ENCODE measurements at places on chromosomes 12 and 14.

GRCh38 chr12:57547288-57548012, 458 bp upstream of the DCTN2 start:
- no peak for DNase-seq

- DNase-seq: no peak
Measured at GRCh38 chr12:29921307-29921706, 137.6 kb upstream of the TMTC1 start.

GRCh38 chr14:100031506-100032281, 33.5 kb upstream of the EVL start:
- DNase-seq: no peak

GRCh38 chr12:1797991-1798640, 22.2 kb upstream of the LRTM2 start:
- DNase-seq: no peak

- no peak for DNase-seq
Measured at GRCh38 chr12:9699898-9700605, 30.5 kb downstream of the CLEC2D start.

DNA sequence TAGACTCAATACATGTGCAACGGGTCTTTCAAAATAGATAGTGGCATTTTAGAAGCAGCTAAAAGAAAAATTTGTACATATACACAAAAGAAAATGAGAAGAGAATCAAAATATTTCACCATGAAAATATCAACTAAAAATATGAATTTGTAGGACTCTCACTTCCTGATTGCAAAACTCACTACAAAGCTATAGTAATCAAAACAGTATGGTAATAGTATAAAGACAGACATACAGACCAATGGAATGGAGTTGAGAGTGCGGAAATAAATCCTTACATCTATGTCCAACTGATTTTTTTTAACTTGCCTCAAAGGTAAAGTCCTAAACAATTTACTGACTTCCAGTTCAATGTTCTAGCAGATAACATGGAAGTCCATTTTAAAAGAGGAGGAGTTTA, 13.1 kb downstream of the C2CD5 start:
- no peak for DNase-seq

GRCh38 chr14:103408491-103409155, 23.4 kb downstream of the MARK3 start:
- no peak for DNase-seq

DNA sequence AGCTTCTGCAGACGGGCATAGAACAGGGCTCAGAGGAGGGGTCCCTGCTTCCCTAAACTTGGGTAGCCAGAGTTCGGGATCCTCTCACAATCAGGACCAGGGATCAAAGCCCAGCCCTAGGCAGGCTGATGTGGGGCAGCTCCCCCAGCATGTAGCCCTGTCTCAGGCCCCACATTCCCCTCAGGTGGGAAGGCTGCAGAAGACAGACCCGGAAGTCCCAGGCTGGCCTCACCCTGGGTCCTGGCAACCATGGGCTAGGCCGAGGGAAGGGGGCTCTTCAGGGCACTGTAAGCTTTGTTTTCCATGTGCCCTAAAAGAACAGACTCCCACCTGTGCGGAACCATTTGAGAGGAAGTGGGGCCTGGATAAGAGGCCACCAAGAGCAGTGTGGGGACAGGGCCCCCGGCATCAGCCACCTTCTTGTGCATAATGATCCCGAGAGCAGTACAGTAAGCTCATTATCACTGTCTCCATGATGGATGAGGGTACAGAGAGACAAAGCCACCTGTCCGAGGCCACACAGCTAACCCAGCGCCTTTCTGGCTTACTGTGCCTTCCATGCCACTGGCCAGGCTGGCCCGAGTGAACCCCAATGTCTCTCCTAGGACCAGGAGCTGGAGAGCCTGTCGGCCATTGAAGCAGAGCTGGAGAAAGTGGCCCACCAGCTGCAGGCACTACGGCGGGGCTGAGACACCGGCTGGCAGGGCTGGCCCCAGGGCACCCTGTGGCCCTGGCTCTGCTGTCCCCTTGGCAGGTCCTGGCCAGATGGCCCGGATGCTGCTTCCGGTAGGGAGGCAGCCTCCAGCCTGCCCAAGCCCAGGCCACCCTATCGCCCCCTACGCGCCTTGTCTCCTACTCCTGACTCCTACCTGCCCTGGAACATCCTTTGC, 11.5 kb downstream of the CHGA start:
- no peak for DNase-seq

DNA sequence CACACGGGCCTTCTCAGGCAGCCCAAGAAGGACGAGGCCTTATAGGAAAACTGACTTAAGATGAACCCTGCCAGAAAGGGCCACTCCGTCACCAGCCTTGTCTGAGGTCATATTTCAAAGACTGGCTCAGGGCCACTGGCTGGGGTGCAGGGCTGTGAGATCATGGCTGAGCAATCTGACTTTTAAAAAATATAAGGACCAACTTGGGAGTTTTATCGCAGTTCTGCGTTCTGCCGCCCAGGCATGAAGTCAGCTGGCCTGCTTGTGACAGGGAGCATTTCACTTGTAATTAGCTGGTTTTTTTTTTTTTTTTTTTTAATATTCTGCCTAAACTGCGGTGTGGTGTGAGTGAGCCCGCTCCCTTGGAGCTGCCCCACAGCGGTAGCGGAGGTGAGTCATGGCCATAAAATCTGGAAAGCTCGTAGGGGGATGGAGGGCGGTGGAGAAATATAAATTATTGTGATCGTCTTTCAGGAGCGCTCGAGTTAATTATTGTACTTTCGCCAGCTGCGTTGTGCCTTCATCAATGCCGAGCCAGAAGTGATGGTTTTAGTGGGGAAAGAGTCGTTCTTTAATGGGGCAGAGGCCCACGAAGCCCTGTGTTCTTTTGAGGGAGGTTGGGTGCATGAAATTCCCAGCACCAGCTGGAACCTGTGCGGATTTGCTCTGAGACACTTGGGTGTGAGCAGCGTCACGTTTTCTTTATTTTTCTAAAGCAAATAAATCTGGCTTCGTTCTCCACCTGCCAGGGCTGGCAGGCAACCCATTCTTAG, 231.9 kb downstream of the C12orf75 start:
- DNase-seq: no peak

- no peak for DNase-seq
Measured at GRCh38 chr12:1503281-1503711, 91.1 kb downstream of the FBXL14 start.

GRCh38 chr14:36604757-36605505, 22.5 kb upstream of the NKX2-8 start:
- DNase-seq: no peak

DNA sequence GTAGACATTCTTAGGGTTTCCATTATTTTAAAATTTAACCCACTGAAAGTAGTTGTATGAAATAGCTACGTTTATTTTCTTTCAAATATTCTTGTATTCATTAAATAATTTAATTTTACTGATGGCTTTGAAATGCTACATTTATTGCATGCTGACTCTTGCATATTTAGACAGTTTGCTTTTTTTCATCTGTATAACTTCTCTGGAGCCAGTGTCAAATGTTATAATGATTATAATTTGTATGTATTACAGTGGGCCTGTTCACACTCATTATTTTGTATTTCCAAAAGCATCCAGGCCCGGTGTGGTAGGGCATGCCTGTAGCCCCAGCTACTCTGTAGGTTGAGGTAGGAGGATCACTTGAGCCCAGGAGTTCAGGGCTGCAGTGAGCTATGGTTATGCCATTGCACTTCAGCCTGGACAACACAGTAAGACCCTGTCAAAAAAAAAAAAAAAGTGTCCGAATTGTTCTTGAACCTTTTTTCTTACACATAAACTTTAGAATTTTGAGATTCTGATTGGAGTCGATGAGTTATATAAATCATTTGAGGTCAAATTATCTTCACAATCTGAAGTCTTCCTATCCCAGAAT, 905 bp downstream of the ZNF84 start:
- no peak for DNase-seq
